ENCODE measurements at places on chromosomes 3 and 15.

GRCh38 chr15:66124651-66125050 is 128.9 kb downstream of the MEGF11 start:
- H3K27ac ChIP-seq, result no peak overlapping the region
- no peak overlapping the region for H3K4me3 ChIP-seq
- H3K4me1 ChIP-seq, result peaks cover 3% of the 10 kb centered on the region
- peaks cover 12% of the 10 kb centered on the region for H3K27me3 ChIP-seq
- DNase-seq, result no peak

GRCh38 chr15:101489237-101489598 is 289 bp downstream of the PCSK6 start:
- H3K36me3 ChIP-seq, result no peaks in the 10 kb centered on the region
- DNase-seq, result no peak
- H3K4me1 ChIP-seq, result peaks cover 3% of the 10 kb centered on the region

- no peak within 1 kb of the TSS for H3K27ac ChIP-seq
- H3K4me1 ChIP-seq, result peaks cover 14% of the 10 kb centered on the region
- peaks cover 16% of the 10 kb centered on the region for H3K27me3 ChIP-seq
- peak within 1 kb of the TSS; percentile 61 for H3K4me3 ChIP-seq
Observed at GRCh38 chr3:84958495-84959469, at the start of gene CADM2. CADM2 (plus strand) TSS chr3:84958989.

DNA sequence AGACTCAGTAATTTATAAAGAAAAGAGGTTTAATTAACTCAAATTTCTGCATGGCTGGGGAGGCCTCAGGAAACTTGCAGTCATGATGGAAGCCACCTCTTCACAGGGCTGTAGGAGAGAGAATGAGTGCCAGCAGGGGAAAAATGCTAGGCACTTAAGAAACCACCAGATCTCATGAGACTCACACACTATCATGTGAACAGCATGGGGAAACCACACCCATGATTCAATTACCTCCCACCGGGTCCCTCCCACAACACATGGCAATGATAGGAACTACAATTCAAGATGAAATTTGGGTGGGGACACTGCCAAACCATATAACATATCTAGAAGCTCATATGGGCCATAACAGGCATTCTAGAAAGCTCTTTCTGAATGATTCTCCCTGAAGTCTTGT is 190.3 kb downstream of the WNT5A start:
- peaks cover 2% of the 10 kb centered on the region for H3K27me3 ChIP-seq
- H3K4me3 ChIP-seq, result no peak overlapping the region

GRCh38 chr15:89391685-89392257 is 57.1 kb upstream of the POLG start:
- no peaks in the 10 kb centered on the region for H3K36me3 ChIP-seq
- H3K4me1 ChIP-seq, result no peaks in the 10 kb centered on the region
- peaks cover 10% of the 10 kb centered on the region for H3K27me3 ChIP-seq
- H3K27ac ChIP-seq, result no peak overlapping the region
- DNase-seq, result no peak
- H3K4me3 ChIP-seq, result no peak overlapping the region

DNA sequence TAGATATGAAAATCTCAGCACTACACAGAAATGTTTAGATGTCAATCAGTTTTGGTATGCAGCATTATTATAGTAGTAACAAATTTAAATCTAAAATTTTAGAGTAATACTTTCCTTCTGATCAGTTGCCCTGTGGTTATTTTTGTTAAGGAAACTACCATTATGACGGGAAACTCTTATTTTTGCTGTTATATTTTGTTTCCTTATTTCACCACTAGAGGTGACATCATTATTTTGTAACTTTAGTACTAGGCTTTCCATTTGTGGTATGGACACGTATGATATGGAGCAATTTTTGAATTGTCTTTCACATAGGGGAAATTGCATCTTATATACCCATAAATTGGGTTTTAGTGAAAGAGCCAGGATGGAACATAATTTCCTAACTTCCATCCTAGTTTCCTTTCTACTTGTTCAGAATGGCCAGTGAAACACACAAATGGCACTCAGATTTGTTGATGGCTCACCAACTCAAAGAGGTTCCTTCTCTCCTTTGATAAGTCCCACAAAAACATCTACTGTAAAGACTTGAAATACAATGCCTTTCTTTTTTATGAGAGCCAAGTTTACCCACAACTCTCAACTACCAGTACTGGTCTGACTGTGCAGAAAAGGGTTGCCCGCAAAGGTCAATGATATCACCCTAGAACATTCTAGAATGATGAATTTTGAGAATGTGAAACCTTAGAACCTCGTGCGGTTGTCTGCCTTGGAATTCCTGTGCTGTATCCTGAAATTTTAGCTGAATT is 19.4 kb upstream of the PPP4R2 start:
- no peaks in the 10 kb centered on the region for H3K36me3 ChIP-seq
- H3K4me3 ChIP-seq, result no peak overlapping the region
- H3K27ac ChIP-seq, result no peak overlapping the region
- no peak for DNase-seq
- peaks cover 8% of the 10 kb centered on the region for H3K27me3 ChIP-seq

- no peak for DNase-seq
- no peaks in the 10 kb centered on the region for H3K36me3 ChIP-seq
- H3K27ac ChIP-seq, result no peak overlapping the region
- no peak overlapping the region for H3K4me3 ChIP-seq
- H3K4me1 ChIP-seq, result no peaks in the 10 kb centered on the region
- peaks cover 10% of the 10 kb centered on the region for H3K27me3 ChIP-seq
Observed at GRCh38 chr3:152650177-152650576, 184.8 kb upstream of the P2RY1 start.

DNA sequence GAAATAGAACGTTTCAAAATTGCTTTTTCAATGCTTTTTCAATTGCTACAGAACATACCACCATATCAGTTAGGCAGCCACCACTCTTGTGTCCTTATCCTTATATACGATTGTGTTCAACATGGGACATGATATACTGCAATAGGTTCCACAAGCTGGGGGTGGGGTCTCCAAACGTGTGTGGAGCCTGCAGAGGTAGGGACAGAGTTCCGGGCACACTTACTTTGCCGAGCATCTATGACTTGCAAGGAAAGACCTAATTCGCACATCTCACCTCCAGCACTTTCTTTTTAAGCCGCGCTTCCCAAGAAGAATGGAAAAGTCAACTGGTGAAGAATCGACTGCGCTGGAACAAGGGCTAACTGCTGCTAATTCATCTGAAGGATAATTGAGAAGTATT is 39.6 kb upstream of the SFMBT1 start:
- no peaks in the 10 kb centered on the region for H3K4me1 ChIP-seq
- no peak for DNase-seq
- no peak overlapping the region for H3K27ac ChIP-seq
- H3K27me3 ChIP-seq, result no peaks in the 10 kb centered on the region
- H3K36me3 ChIP-seq, result peaks cover 19% of the 10 kb centered on the region

DNA sequence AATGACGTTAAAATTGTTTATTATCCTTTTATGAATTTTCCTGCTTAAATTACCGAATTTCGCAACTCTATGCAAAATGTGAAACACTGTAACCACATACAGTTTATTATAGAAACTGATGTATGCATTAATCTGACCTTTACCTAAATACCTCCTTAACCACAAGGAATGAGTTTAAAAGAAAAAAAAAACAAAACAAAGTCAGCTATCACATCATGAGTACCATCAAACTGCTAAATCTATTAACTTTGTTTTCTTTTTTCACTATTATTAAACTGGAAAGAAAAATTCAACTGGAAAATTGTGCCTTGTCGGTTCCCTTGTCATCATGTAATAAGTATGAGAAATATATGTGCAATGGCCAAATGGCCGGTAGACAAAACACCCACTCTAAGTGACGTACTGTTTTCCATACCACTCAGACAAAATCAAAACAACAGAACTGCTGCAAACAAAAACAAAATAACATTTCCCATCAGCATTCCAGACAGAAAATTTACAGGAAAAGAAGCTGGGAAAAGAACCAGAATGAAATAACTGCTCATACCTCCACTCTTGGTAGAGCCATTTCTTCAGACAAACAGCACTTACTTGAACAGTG is 415.3 kb downstream of the FOXP1 start:
- H3K4me3 ChIP-seq, result no peak overlapping the region
- DNase-seq, result no peak
- no peak overlapping the region for H3K27ac ChIP-seq
- H3K36me3 ChIP-seq, result peaks cover 13% of the 10 kb centered on the region

GRCh38 chr3:32703491-32703972 is 18.5 kb downstream of the CNOT10 start:
- H3K36me3 ChIP-seq, result peaks cover 11% of the 10 kb centered on the region
- no peak overlapping the region for H3K4me3 ChIP-seq
- peaks cover 18% of the 10 kb centered on the region for H3K4me1 ChIP-seq
- no peaks in the 10 kb centered on the region for H3K27me3 ChIP-seq

GRCh38 chr3:62523672-62524071 is 150.3 kb upstream of the FEZF2 start:
- DNase-seq, result no peak
- no peak overlapping the region for H3K27ac ChIP-seq
- H3K36me3 ChIP-seq, result no peaks in the 10 kb centered on the region
- no peaks in the 10 kb centered on the region for H3K4me1 ChIP-seq
- no peaks in the 10 kb centered on the region for H3K27me3 ChIP-seq
- no peak overlapping the region for H3K4me3 ChIP-seq

DNA sequence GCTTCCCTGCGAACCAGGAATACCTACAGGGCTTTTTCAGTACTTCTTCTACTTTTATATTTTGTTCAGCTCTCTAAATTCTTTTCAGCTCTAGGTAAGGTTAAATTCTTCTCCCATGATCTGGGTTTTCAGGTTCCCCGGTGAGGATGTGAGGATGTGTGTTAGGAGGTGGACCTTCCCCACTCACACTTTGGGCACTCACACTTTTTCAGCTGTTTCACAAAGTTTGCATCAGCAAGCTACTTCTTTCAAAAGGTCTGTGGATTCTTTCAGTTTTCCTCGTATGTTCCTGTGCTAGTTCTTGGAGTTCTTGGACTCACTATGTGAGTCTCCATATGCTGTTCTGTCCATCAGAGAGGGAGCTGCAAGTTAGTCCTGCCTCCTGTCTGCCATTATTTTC is 13.9 kb upstream of the OR5K2 start:
- H3K36me3 ChIP-seq, result peaks cover 11% of the 10 kb centered on the region
- no peak overlapping the region for H3K27ac ChIP-seq
- H3K4me3 ChIP-seq, result no peak overlapping the region
- DNase-seq, result no peak
- peaks cover 19% of the 10 kb centered on the region for H3K27me3 ChIP-seq
- H3K4me1 ChIP-seq, result no peaks in the 10 kb centered on the region

- no peak overlapping the region for H3K4me3 ChIP-seq
- no peak overlapping the region for H3K27ac ChIP-seq
- peaks cover 3% of the 10 kb centered on the region for H3K27me3 ChIP-seq
- no peak for DNase-seq
- H3K4me1 ChIP-seq, result no peaks in the 10 kb centered on the region
- no peaks in the 10 kb centered on the region for H3K36me3 ChIP-seq
Observed at GRCh38 chr3:24145481-24145880, 200.4 kb downstream of the NR1D2 start.

- H3K4me3 ChIP-seq, result no peak overlapping the region
- no peak for DNase-seq
- H3K36me3 ChIP-seq, result no peaks in the 10 kb centered on the region
- H3K4me1 ChIP-seq, result no peaks in the 10 kb centered on the region
Observed at GRCh38 chr3:121411523-121411922, 134.3 kb downstream of the POLQ start.

- DNase-seq, result no peak
- no peak overlapping the region for H3K27ac ChIP-seq
- peaks cover 2% of the 10 kb centered on the region for H3K4me1 ChIP-seq
- H3K36me3 ChIP-seq, result peaks cover 3% of the 10 kb centered on the region
Observed at GRCh38 chr3:143200001-143200924, 80.7 kb downstream of the CHST2 start.

GRCh38 chr15:55959744-55960447 is 33.5 kb downstream of the NEDD4 start:
- no peaks in the 10 kb centered on the region for H3K4me1 ChIP-seq
- H3K36me3 ChIP-seq, result no peaks in the 10 kb centered on the region
- DNase-seq, result no peak
- H3K4me3 ChIP-seq, result no peak overlapping the region
- no peak overlapping the region for H3K27ac ChIP-seq

DNA sequence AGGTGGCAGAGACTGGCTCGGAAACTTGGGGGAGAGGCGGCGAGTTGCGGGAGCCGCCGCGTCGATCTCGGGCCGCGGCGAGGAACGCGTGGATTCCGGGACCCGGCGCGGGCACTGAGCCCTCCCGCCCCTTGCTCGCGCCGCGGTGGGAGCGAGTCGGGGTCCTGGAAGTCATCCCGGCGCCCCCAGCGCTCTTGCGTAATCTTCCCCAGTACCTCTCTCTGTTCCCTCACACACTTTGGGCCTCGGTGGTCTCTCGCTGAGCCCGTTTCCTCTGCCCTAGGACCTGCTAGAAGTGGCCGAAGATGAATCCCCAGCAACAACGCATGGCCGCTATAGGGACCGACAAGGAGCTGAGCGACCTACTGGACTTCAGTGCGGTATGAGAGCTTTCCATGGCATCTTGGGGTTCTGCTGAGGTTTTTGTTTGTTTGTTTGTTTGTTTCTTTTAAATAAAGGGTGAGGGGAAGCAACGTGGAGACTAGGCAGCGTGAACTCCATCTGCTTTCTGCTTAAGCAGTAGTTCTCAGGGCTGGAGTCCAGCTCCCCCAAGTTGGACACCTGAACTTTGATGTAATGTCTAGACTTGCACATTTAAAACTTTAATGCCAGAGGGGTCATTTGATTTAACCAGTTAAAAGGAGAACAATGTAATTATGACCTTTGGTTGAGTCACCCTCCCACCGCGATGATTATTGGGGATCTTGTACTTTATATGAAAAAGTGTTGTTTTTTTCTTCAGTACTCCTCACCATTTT is 1.3 kb downstream of the TCF12 start:
- no peak for DNase-seq
- H3K36me3 ChIP-seq, result peaks cover 7% of the 10 kb centered on the region
- no peaks in the 10 kb centered on the region for H3K27me3 ChIP-seq
- peak overlapping the region; percentile 94 for H3K4me3 ChIP-seq
- peak overlapping the region; percentile 82 for H3K27ac ChIP-seq

DNA sequence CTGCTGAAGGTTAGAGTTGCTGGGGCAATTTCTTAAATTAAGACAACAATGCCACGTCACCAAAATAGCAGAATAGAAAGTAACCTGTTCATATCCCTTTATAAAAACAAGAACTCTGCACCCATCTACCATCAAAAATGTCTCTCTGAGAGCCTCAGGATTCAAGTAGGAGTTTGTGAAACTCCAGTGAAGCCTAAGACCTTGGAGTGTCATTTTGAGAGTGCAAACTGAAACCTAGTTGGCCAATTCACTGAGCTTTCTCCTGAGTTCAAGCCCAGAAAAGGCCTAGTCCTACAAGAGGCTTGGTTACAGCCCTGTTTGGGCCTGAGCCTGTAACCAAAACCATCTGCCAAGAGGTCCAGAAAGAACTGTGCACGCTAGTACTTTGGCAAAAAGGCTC is 335.1 kb downstream of the EFHB start:
- no peaks in the 10 kb centered on the region for H3K27me3 ChIP-seq
- H3K4me3 ChIP-seq, result no peak overlapping the region
- no peak overlapping the region for H3K27ac ChIP-seq
